Effector memory CD4-positive, alpha-beta T cell (primary cell): ENCODE measurements at places on chromosomes 16 and 17.

DNA sequence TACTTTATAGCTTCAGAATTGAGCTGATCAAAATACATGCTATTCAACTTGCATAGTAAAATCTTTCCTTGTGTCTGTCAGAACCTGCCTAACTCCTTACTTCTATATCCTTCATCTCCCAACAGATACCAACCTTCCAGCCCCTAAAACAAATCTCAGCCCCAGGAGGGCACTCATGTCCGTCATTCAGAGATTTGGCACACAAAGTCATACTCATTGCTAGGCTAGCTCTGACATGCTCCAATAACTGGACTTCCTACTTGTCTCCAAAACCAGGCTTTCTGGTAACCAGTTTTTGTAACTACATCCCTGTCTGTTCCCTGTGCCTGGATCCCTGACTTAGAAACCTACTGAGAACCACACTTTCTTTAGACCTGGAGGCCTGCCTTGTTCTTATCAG is 37.5 kb upstream of the DHX40 start:
- no peaks in the 10 kb centered on the region for H3K36me3 ChIP-seq
- no peak overlapping the region for H3K4me3 ChIP-seq
- no peaks in the 10 kb centered on the region for H3K4me1 ChIP-seq
- H3K27me3 ChIP-seq, result no peaks in the 10 kb centered on the region
- no peak for DNase-seq
- H3K27ac ChIP-seq, result no peak overlapping the region

DNA sequence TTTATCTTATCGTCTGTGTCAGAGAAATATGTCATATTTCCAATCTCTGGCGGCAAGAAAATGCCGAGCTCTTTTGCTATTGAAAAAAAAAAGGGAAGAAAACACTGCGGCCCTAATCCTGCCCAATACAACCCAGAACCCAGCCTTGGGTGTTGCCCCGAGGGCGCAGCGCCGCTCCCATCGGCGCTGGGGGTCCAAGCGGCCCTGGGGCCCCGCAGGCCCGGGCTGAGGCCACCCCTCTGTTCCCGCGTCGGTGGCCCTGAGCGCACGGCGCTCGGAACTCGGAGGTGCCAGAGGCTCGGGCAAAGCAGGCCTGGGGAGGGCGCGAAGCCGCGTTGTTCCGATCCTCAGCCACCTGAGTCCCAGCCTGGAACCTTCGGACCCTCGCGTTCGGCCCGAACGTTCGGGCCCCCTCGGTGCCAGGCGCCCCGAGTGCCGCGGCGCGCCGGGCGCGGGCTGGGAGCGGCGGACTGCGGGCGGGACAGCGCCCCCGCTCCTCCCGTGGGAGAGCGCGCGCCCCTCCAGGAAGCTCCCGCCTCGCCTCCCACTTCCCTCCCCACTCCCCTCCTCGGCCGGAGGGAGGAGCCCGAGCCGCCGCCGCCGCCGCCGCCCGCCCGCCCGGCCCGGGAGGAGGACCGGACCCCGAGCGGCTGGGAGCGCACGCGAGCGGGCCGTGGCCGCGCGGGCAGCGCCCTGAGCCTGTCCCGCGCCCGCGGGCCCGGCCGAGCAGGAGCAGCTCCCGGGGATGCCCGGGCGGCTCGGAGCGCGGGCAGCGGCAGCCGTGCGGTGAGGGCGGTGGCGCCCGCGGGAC is at the start of gene CPNE2:
Gene CPNE2, plus strand, starts transcription at position 609 of the 811 bp plus-strand sequence. CDS start 18,160 bp downstream, outside the sequence.
- no peak for DNase-seq
- peak within 1 kb of the TSS; percentile 57 for H3K4me3 ChIP-seq
- no peaks in the 10 kb centered on the region for H3K36me3 ChIP-seq
- no peak within 1 kb of the TSS for H3K27ac ChIP-seq
- H3K27me3 ChIP-seq, result peaks cover 3% of the 10 kb centered on the region

DNA sequence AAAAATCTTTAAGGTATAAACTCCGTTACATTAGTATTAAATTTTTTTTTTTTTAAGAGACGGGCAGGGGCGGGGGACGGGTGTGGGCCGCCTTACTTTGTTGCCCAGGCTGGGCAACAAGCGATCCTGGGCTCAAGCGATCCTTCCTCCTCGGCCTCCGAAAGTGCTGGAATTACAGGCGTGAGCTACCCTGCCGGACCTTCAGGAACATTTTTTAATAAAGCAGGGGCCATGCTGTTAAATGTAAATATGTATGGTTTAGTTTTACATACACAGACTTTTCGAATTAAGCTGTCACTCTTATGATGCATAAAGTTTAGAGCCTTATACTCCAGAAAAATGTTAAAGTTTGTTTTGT is 2.4 kb downstream of the PPM1D start:
- peak overlapping the region; percentile 86 for H3K4me3 ChIP-seq
- no peak overlapping the region for H3K27ac ChIP-seq
- DNase-seq, result no peak
- no peaks in the 10 kb centered on the region for H3K36me3 ChIP-seq
- H3K27me3 ChIP-seq, result no peaks in the 10 kb centered on the region

DNA sequence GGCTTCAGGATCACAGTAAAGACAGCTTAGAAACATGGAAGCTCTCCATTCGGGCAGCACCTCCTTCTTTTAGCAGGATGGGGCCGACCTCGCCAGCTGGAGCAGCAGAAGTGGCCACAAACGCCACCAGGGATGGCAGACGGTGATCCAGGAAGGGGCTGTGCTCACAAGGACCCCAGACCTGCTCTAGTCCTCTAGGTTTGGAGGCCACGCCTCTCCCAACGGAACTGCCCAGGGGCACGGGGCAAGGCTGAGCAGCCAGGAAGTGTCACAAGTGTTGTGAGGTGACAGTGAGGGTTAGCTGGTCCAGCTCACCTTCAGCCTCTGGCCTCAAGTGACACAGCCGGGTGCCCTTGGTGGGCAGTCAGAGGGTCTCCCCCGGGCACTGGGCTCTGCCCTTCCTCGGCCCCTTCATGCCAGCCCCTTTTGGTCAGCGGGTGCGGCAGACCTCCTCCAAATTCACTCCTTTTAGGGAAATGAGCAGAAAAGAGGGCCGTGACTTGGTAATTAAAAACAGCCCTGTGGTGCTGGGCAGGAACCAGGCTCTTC is 20.4 kb downstream of the CEP295NL start:
- peaks cover 10% of the 10 kb centered on the region for H3K4me1 ChIP-seq
- H3K4me3 ChIP-seq, result no peak overlapping the region
- no peaks in the 10 kb centered on the region for H3K36me3 ChIP-seq
- no peak for DNase-seq

DNA sequence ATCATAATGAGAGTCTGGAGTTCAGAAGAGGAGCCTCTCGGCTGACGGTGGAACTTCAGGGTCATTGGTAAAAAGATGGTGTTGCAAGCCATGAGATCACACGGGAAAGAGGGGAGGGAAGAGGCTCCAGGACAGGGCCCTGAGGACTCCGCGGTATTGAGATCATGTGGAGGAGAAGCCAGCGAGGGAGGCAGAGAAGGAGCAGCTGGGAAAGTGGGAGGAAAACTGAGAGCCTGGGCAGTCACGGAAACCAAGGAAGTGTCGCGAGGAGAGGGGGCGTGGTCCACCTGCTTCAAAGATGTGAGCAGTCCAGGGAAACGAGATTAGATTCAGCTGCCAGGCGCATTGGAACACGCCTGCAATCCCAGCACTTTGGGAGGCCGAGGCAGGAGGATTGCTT is 27.7 kb upstream of the SBK1 start:
- no peak overlapping the region for H3K4me3 ChIP-seq
- no peak overlapping the region for H3K27ac ChIP-seq
- peaks cover 4% of the 10 kb centered on the region for H3K4me1 ChIP-seq
- no peaks in the 10 kb centered on the region for H3K27me3 ChIP-seq
- H3K36me3 ChIP-seq, result no peaks in the 10 kb centered on the region
- DNase-seq, result no peak

DNA sequence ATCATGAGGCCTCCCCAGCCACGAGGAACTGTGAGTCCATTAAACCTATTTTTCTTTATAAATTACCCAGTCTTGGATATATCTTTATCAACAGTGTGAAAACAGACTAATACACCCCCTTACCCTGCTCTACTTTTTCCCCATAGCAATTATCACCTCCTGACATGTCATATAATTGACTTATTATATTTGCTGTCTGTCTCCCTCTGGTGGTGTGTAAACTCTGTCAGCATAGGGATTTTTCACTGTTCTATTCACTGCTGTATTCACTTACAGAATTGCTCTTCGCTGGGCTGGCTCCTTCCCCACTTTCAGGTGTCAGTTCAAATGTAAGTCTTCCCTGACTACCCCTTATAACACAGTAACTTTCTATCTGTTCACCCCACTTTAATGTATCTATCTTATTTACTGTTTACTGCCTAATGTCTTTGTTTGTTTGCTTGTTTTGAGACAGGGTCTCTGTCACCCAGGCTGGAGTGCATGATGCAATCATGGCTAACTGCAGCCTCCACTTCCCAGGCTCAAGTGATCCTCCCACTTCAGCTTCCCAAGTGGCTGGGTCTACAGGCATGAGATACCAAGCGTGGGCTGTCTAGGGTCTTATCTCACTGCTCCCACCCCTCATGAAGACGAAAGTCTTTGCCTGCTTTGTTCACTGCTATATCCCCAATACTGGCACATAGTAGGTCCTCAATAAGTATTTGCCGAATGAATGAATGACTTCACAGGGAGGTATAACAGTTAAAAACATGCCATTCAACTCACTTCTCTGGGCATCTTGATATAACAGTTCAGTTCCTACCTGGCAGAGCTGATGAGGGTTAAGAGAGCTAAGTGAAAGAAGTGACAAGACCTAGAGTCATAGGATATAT is 52.4 kb upstream of the CDH3 start:
- no peak overlapping the region for H3K4me3 ChIP-seq
- DNase-seq, result no peak
- H3K27me3 ChIP-seq, result no peaks in the 10 kb centered on the region
- H3K27ac ChIP-seq, result no peak overlapping the region

- no peak overlapping the region for H3K4me3 ChIP-seq
- no peak for DNase-seq
- no peak overlapping the region for H3K27ac ChIP-seq
- H3K36me3 ChIP-seq, result peaks cover 71% of the 10 kb centered on the region
These were observed 68.4 kb downstream of the ABCC1 start for GRCh38 chr16:16017812-16018211.

GRCh38 chr17:35991075-35991474 is 4.5 kb upstream of the CCL14 start:
- H3K4me3 ChIP-seq, result no peak overlapping the region
- H3K27me3 ChIP-seq, result no peaks in the 10 kb centered on the region
- no peaks in the 10 kb centered on the region for H3K4me1 ChIP-seq

GRCh38 chr17:79684132-79684985 is 46.4 kb upstream of the ENPP7 start:
- H3K27ac ChIP-seq, result no peak overlapping the region
- peaks cover 7% of the 10 kb centered on the region for H3K27me3 ChIP-seq
- H3K36me3 ChIP-seq, result no peaks in the 10 kb centered on the region
- H3K4me3 ChIP-seq, result no peak overlapping the region
- no peaks in the 10 kb centered on the region for H3K4me1 ChIP-seq

GRCh38 chr17:47967607-47968252 is 3.2 kb upstream of the CDK5RAP3 start:
- H3K27me3 ChIP-seq, result no peaks in the 10 kb centered on the region
- H3K36me3 ChIP-seq, result no peaks in the 10 kb centered on the region
- no peak overlapping the region for H3K27ac ChIP-seq
- no peak overlapping the region for H3K4me3 ChIP-seq

DNA sequence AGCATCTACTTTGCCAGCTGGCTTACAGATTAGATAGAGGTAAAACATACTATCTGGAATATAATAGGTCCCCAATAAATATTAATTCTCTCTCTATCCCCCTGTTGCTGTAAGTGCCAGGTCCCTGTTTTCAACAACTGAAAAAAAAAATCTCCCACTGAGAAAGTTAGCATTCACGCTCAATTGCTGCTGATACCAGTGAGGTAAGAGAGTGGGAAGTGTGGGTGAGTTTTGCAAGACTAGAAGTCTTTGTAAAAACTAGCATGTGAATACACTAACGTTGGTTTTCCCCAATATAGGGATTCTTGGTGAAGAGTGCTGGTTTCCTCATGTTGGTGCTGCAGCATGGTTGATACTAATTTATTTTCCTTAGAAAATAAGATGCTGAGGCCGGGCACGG is 11.7 kb upstream of the TAOK1 start:
- no peak overlapping the region for H3K4me3 ChIP-seq
- DNase-seq, result no peak
- no peaks in the 10 kb centered on the region for H3K36me3 ChIP-seq
- H3K4me1 ChIP-seq, result no peaks in the 10 kb centered on the region

DNA sequence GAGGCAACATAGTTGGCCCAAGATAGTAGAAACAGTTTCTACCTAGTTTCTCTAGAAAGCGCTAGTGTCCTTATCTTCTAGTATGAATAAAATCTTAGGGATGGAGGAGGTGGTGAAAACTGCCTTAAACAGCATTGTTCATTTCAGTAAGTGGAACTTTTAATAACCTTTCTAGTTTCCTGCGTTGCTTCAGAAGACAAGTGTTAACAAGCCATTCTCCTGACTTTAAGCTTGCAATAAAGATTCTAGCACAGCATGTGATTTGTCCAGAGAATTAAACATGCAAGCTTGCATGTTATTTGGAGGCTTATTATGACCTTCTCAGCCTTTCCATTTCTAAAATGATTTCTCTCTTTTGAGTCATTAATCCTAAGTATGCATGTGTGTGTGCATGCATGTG is 72.3 kb downstream of the TANGO6 start:
- H3K27me3 ChIP-seq, result no peaks in the 10 kb centered on the region
- no peaks in the 10 kb centered on the region for H3K4me1 ChIP-seq
- no peak for DNase-seq

DNA sequence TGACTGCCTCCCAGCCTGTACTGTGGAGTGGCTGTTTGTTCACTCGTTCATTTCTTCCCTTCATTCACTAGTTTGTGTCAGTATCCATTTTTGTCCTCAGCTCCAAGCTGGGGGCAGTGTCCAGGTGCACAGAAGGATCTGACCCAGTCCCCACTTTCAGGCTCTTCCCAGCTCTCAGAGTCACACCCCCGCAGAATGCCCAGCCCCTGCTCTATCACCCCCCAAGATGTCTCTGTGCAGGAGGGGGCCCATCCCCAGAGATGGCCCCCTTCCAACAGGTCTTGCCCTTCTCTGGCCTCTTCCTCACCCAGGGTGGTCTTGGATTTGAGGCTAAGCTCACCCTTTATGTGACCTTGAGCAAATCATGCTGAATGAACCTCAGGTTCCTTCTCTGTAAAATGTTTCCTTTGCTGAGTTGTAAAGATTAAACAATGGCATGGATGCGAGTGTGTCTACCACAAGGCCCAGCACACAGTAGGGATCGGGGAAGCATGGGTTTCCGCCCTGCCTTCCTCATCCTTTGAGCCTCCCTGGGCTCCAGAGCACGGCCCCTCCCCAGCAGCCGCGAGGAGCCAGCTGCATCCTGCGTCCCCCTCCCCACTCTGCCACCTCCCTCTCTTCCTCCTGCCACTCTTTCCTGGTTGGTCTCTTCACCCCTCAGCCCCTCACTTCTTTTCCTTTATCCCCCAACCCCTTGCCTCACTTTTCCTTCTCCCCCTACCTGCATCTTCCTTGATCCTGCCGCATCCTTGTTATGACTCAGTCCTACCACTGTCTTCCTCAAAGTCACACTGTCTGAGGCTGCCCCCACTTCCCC is 2.8 kb downstream of the FBXL19 start:
- H3K36me3 ChIP-seq, result peaks cover 8% of the 10 kb centered on the region
- no peaks in the 10 kb centered on the region for H3K27me3 ChIP-seq
- no peak for DNase-seq
- H3K4me1 ChIP-seq, result peaks cover 8% of the 10 kb centered on the region
